ENCODE measurements at places on chromosomes 6 and 20. TPM values are rescaled to one million over a fixed set of nuclear protein-coding genes. Genes with fewer than 3 reads are reported as not detected.

GRCh38 chr6:40436685-40437604 is 150.2 kb downstream of the LRFN2 start:
- no peaks in the 10 kb centered on the region for H3K36me3 ChIP-seq
- no peak overlapping the region for H3K27ac ChIP-seq
- no peaks in the 10 kb centered on the region for H3K27me3 ChIP-seq
- H3K4me3 ChIP-seq: no peak overlapping the region

GRCh38 chr6:137651591-137652335 is 157.6 kb upstream of the OLIG3 start:
- H3K4me1 ChIP-seq: no peaks in the 10 kb centered on the region
- no peak for DNase-seq
- H3K4me3 ChIP-seq: no peak overlapping the region
- H3K36me3 ChIP-seq: no peaks in the 10 kb centered on the region
- H3K27me3 ChIP-seq: no peaks in the 10 kb centered on the region
- no peak overlapping the region for H3K27ac ChIP-seq

Gene CLVS2
- polyA plus RNA-seq: not detected

Gene SLPI
- 262 TPM for polyA plus RNA-seq

Gene CTAGE9
- polyA plus RNA-seq: not detected

DNA sequence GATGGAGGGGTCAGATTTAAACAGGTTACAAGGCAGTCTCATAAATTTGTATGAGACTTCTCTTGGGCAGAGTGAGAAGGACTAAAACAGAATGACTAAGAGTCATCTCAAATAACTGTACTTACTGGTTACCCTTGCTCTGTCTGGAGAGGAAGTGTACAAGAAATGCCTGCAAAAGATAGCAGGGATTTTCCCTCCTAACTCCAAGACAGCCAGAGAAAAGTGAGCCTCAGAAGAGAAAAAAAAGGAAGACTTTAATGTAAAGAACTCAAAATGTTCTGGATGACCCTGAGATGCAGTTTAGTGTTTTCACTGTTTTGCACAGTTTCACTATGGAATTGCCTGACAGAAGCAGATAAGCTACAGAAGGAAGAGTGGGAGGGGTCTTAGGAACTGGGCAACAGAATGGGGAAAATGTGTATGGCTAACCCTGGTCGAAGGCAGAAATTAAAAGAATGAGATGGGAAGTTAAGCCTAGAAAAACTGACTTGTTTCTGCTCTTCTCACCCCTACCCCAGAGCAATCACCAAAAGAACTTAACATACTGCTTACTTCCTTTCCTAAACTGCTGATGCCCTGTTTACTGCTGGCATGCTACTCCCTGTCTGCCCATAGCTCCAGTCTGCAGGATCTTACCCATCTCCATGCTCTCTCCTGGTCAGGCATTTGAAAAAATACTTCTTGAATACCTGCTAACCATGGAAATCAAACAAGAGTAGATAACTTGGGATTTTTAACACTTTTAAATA is 98.1 kb upstream of the MARCKS start:
- H3K4me3 ChIP-seq: no peak overlapping the region
- no peaks in the 10 kb centered on the region for H3K36me3 ChIP-seq
- H3K4me1 ChIP-seq: peaks cover 16% of the 10 kb centered on the region
- H3K27me3 ChIP-seq: no peaks in the 10 kb centered on the region
- no peak for DNase-seq

DNA sequence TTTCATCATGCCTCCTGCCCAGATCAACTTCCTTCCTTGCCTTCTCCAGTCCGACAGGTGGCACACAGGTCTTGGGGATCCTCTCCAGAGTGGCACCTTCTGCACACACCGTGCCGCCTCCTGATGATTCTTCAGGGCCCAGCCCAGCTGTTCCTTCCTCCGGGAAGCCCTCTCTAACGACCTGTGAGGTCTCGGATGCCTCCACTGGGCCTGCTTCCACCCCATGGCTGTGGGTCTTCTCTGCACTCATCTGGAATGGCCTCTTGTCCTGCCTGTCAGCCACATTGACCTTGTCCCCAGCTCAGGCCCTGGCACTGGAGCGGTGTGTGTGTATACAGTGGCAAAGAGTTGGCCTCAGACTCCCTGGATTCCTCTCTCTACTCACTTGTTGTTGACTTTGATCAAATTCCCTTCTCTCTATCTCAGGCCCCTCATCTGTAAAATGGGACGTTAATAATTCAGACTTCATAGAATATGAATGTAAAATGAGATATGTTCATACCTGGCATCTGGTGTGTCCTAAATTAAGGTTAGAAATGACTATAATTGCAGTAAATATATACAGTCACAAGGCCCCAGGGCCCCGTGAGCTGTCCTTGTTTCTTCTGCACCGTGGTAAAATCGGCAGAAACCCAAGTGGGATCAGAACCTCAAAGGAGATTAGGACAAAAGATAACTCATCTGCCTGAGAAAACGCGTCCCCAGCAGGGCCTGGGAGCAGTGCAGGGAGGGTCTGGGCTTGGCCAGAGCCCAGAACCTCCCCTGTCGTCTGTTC is 1.5 kb downstream of the FAM210B start:
- H3K4me3 ChIP-seq: peak overlapping the region; percentile 81
- DNase-seq: no peak
- H3K27ac ChIP-seq: peak overlapping the region; percentile 69
- H3K27me3 ChIP-seq: no peaks in the 10 kb centered on the region
- H3K36me3 ChIP-seq: peaks cover 8% of the 10 kb centered on the region
- H3K4me1 ChIP-seq: peaks cover 12% of the 10 kb centered on the region

- peak overlapping the region; percentile 79 for H3K27ac ChIP-seq
- H3K36me3 ChIP-seq: no peaks in the 10 kb centered on the region
- DNase-seq: peak; percentile 97
- peak overlapping the region; percentile 76 for H3K4me3 ChIP-seq
These were observed 12.4 kb upstream of the ZSCAN9 start for GRCh38 chr6:28212510-28213212.

GRCh38 chr6:17392978-17393891 is at the start of gene CAP2:
Gene CAP2 (plus strand): TSS chr6:17393595. CDS start chr6:17421556, 27,961 bp downstream.
- H3K27me3 ChIP-seq: no peaks in the 10 kb centered on the region
- peaks cover 31% of the 10 kb centered on the region for H3K4me1 ChIP-seq
- peak within 1 kb of the TSS; percentile 62 for H3K27ac ChIP-seq
- no peaks in the 10 kb centered on the region for H3K36me3 ChIP-seq

GRCh38 chr6:53282741-53283140 is 66.0 kb downstream of the ELOVL5 start:
- no peaks in the 10 kb centered on the region for H3K4me1 ChIP-seq
- no peak for DNase-seq
- H3K27ac ChIP-seq: no peak overlapping the region
- peaks cover 2% of the 10 kb centered on the region for H3K36me3 ChIP-seq

DNA sequence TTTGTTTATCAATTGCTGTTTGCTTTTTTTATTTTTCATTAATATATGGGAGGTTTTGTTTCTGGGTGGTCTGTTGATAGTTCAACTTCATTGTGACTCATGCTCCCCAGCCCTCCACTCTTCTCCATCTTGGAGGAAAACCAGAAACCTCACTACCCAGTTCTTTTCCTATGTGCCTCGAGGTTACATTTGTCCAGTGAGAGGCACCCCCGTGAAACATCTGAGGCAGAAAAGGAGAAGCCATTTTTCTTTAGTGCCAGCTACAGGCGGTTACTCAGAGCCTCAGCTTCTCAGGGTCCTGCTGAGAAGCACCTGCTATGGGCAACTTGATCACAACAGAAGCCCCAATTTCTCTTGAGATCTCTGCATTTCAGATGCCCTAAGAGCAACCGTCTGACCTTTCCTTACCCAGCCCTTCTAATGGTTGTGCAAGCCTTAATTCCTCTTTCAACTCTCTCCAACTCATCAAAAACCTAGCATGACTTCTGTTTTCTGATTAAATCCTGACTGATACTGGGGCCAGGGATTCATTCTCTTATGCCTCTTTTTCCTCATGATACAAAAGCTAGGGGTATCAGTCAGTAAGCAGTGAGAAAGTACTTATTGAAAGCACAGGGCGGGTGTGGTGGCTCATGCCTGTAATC is 144.6 kb downstream of the ELOVL4 start:
- no peak for DNase-seq
- no peaks in the 10 kb centered on the region for H3K27me3 ChIP-seq
- no peak overlapping the region for H3K4me3 ChIP-seq
- H3K27ac ChIP-seq: no peak overlapping the region

Gene ZDHHC14
- 4.9 TPM for polyA plus RNA-seq

GRCh38 chr6:3388786-3389185 is 68.1 kb downstream of the SLC22A23 start:
- no peak overlapping the region for H3K27ac ChIP-seq
- H3K36me3 ChIP-seq: no peaks in the 10 kb centered on the region
- DNase-seq: no peak
- H3K4me1 ChIP-seq: peaks cover 54% of the 10 kb centered on the region
- H3K27me3 ChIP-seq: no peaks in the 10 kb centered on the region

DNA sequence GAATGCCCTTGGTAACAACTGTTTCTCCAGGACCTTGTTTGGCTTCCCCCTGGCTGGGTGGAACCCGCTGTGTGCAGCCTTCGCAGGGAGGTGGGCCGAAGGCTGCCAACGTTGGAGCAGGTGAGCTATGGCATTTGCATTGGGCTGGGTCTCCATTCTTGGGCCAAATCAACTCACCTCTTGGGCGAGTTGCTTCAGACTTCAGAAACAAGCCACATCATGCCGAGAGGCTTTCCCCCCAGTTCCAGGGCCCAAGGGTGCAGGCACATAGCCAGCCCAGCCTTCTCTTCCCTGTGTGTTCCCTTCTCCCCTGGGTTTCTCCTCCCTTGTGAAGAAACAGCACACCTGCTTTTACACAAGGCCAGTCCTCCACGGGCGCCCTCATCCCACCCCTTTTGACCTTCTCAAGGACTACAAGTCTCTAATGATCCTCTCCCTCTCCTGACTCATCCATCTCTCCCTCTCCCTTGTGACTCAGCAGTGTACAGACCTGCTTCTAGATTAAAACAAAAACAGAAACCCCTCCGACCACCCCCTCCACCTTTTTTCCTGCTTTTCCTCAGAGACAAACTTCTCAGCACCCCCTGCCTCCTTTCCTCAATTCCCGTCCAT is 41.6 kb downstream of the FAM209B start:
- no peaks in the 10 kb centered on the region for H3K36me3 ChIP-seq
- no peak overlapping the region for H3K27ac ChIP-seq
- peak; percentile 11 for DNase-seq

- H3K4me1 ChIP-seq: peaks cover 18% of the 10 kb centered on the region
- DNase-seq: no peak
- peak overlapping the region; percentile 42 for H3K4me3 ChIP-seq
These were observed 16.4 kb upstream of the HMGN4 start for GRCh38 chr6:26521600-26522391.

GRCh38 chr6:128033156-128033555 is 132.3 kb upstream of the THEMIS start:
- H3K4me3 ChIP-seq: no peak overlapping the region
- H3K27me3 ChIP-seq: no peaks in the 10 kb centered on the region
- no peaks in the 10 kb centered on the region for H3K4me1 ChIP-seq
- no peak for DNase-seq
- no peak overlapping the region for H3K27ac ChIP-seq
- H3K36me3 ChIP-seq: peaks cover 5% of the 10 kb centered on the region

GRCh38 chr20:19070026-19070425 is 142.4 kb upstream of the SLC24A3 start:
- DNase-seq: no peak
- H3K4me1 ChIP-seq: no peaks in the 10 kb centered on the region
- no peaks in the 10 kb centered on the region for H3K36me3 ChIP-seq
- H3K27ac ChIP-seq: no peak overlapping the region

GRCh38 chr6:3612341-3613041 is 139.0 kb downstream of the PXDC1 start:
- peak overlapping the region; percentile 72 for H3K27ac ChIP-seq
- H3K27me3 ChIP-seq: no peaks in the 10 kb centered on the region
- peaks cover 42% of the 10 kb centered on the region for H3K4me1 ChIP-seq
- peak; percentile 85 for DNase-seq
- no peaks in the 10 kb centered on the region for H3K36me3 ChIP-seq

Gene OVOL2
- 3.1 TPM for polyA plus RNA-seq

DNA sequence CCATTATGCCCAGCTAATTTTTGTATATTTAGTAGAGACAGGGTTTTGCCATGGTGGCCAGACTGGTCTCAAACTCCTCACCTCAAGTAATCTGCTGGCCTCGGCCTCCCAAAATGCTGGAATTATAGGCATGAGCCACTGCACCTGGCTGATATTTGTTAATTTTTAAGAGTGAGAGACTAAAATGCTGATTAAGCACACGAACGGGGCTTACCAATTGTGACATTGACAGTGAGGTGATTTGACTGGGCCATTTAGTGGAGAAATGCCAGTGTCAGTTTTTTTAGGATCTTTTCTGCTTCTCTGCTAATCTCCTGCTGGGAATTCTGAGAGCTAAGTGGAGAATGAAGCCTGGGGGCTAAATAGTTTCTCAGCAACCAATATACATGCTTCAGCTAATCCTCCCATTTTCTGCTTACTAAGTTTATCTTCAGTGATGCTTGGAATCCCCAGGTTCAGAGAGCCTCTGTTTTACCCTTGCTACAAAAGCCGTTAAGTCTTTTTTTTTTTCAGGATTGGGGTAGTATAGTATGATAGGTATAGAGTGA is 9.8 kb upstream of the DEFB123 start:
- H3K27me3 ChIP-seq: no peaks in the 10 kb centered on the region
- no peaks in the 10 kb centered on the region for H3K36me3 ChIP-seq
- H3K4me3 ChIP-seq: no peak overlapping the region
- no peak overlapping the region for H3K27ac ChIP-seq
- DNase-seq: no peak

- no peaks in the 10 kb centered on the region for H3K4me1 ChIP-seq
- H3K4me3 ChIP-seq: no peak overlapping the region
- H3K27ac ChIP-seq: no peak overlapping the region
- no peaks in the 10 kb centered on the region for H3K27me3 ChIP-seq
These were observed 12.2 kb upstream of the SLC17A2 start for GRCh38 chr6:25942561-25943147.

GRCh38 chr20:45246109-45246508 is 8.3 kb downstream of the SLPI start:
- H3K4me1 ChIP-seq: no peaks in the 10 kb centered on the region
- H3K36me3 ChIP-seq: no peaks in the 10 kb centered on the region
- no peak for DNase-seq
- no peak overlapping the region for H3K4me3 ChIP-seq

DNA sequence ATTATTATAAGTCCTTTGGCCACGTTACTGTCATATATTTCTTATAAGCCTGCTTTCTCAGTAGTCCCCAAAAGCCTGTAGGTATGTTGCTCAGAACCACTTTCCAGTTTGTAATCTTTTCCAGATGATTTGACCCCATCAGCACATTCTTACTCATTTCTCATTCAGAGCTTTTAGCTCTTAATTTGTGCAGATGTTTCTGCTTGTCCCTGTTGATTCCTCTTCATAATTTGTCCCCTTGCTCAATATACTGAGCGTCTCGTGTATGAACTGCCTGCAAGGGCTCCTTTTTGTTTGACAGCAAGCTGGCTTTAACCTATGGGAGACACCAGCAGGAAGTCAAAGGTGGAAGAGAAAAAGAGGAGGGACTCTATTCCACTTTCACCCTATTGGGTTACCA is 733.8 kb upstream of the GJE1 start:
- DNase-seq: no peak
- H3K27ac ChIP-seq: no peak overlapping the region
- H3K36me3 ChIP-seq: no peaks in the 10 kb centered on the region
- H3K4me3 ChIP-seq: no peak overlapping the region
- H3K27me3 ChIP-seq: no peaks in the 10 kb centered on the region

Gene MEI4
- 0.01 TPM for polyA plus RNA-seq

GRCh38 chr20:12458241-12458640 is 540.5 kb downstream of the BTBD3 start:
- H3K27ac ChIP-seq: no peak overlapping the region
- H3K4me1 ChIP-seq: no peaks in the 10 kb centered on the region
- H3K36me3 ChIP-seq: no peaks in the 10 kb centered on the region
- no peak for DNase-seq
- H3K27me3 ChIP-seq: no peaks in the 10 kb centered on the region
